Neural crest cell (in vitro differentiated cells): ENCODE measurements at places on chromosomes 12 and 14.

DNA sequence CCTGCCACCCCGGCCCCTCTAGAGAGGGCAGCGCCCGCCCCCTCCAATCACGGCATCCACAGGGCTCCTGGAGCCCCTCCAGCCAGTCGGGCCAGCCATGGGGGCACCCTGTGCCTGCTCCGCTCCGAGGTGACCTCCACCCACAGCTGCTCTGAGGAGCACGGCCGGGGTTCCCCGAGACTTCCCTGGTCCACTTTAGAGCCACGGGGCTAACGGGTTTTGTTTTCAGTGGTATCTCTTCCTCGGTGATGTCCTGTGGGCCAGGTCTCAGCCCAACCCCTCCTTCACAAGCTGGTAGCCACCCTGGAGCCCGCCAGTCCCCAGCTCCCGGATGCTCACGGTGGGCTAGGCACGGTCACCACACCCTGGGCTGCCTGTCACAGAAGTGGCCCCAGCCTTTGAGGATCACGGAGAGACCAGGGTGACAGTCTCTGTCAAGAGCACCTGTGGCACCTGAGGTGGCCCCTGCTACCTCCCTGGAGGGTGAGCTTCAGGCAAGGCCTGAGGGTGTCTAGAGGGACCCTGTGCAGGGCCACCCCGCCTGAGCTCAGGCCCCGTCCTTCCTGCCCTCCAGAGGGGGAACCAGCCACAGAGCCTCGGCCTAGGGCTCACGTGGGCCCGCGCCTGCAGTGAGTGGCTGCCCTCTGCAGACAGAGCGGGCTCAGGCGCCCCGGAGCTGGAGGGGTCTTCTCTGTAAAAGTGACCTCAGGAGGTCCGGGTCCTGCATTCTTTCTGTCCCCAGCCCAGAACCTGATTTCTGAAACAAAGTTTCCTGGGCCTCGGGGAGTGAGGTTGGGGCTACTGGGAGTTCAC lies 146.0 kb upstream of the C14orf180 start:
- no peak for DNase-seq

DNA sequence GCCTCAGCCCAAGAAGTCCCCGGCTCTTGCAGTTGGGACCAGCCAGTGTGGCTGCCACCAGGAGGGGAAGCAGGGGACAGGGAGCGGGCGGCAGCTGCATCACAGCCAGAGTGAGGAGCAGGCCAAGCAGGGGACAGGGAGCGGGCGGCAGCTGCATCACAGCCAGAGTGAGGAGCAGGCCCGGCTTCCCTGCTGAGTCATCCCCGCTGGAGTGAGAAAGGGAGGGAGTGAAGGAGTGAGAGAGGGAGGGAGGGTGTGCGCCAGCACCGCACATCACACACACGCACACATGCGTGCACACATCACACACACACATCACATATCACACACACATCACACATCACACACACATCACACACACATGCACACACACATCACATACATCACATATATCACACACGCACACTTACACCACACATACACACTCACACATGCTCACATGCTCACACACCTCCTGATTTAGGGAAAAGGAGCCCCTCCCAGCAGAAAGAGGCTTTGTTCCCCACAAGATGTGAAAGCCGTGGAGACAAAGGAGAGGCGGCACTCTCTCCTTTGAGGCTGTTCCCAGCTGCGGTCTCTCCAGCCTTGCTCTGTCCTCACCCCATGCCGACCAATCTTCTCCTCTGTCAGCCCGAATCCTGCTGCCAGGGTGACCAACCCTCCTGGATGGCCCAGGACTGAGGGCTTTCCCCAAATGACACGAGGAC lies 16.7 kb upstream of the ZDHHC22 start:
- DNase-seq = peak; percentile 45

- peak; percentile 45 for DNase-seq
Measured at GRCh38 chr12:49296034-49296835, 1.3 kb downstream of the PRPH start.

DNA sequence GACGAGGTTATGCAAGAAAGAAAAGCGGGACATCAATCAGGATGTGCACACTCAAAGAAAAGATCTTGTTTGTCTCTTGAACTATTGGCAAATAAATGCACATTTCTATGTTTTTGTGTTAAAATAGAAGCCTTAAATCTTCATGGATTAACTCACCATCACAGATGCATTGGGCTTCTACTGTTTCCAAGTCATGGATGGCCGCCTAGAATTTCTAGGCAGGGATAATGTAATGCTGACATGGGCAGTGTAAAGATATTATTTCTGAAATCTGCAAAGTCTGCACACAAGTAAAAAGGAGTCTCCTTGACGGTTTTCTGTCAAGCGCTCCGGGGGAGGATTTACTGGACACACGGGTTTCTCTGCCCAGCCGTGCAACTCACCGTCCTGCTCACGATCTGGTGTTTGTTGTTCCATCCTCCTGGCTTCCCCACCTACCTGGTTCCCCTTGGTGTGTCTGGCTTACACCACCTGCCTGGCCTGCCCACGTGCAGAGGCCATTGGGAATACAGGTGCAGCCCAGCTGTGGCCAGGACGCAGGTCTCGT lies 103.3 kb upstream of the FZD10 start:
- DNase-seq = no peak

DNA sequence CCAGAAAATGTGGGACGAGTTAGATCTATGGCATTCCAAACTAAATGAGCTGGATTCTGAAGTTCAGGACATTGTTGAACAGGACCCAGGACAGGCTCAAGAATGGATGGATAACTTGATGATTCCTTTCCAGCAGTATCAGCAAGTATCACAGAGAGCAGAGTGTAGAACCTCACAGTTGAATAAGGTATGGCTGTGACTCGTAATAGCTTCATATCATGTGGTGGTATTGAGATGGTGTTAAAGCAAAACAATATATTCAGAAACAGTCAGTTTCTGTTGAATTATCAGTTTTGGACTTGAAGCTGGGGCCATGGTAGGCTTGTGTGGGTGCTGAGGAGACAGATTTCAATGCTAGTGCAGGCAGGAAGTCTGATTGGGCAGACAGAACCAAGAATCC lies 213.7 kb downstream of the ESR2 start:
- no peak for DNase-seq

DNA sequence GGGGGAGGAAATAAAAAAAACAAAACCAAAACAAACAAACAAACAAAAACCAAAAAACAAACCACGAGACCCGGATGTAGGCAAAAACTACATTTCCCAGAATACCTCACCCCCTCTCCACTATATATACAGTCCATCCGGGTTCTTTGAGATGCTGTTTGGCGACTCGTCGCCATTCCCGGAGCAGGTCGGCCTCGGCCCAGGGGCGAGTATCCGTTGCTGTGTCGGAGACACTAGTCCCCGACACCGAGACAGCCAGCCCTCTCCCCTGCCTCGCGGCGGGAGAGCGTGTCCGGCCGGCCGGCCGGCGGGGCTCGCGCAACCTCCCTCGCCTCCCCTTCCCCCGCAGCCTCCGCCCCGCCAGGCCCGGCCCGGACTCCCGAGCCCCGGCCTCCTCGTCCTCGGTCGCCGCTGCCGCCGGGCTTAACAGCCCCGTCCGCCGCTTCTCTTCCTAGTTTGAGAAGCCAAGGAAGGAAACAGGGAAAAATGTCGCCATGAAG lies at the start of gene RNF10:
TSS of gene RNF10 (plus strand) at position 154 of the 500 bp plus-strand sequence. CDS start 456 bp downstream, outside the sequence.
- DNase-seq = peak; percentile 70

DNA sequence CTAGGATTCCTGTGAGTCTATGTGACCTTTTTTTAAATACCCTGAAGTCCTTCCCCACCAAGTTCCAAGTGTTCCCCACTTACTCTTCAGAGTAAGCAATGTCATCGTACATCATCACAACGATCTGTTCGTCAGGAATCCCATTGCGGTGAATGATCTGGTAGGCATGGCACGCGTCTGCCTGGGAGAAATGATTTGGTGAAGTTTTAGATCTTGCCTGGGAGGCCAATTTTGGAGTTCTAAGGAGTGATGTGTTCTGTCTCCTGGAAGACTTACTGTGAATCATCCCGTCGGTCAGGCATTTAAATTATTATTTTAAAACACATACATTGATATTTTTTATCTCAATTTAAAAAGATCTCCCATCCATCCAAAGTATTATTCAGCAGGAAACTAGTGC lies 29.8 kb downstream of the LGMN start:
- no peak for DNase-seq
